ENCODE measurements at places on chromosomes 11 and 22.

DNA sequence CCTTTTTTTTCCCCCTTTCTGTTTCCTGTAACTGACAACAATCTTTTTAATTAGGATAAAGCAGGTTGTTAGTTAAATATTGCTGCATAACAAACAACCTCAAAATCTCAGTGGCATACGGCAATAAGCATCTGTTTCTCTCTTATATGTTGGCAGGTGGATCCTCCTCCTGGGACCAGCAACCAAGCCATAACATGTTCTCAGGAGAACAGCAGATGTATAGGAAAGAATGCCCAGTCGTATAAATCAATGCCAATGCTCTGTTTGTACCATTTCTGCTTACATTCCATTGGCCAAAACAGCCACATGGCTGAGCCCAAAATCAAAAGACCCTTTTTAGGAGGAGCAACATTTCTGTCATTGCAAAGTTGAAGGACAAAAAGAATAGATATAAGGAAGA, 445.7 kb downstream of the AASDHPPT start:
- DNase-seq, result no peak

- no peak for DNase-seq
Observed at GRCh38 chr22:49968313-49968830, 7.8 kb downstream of the PIM3 start.

DNA sequence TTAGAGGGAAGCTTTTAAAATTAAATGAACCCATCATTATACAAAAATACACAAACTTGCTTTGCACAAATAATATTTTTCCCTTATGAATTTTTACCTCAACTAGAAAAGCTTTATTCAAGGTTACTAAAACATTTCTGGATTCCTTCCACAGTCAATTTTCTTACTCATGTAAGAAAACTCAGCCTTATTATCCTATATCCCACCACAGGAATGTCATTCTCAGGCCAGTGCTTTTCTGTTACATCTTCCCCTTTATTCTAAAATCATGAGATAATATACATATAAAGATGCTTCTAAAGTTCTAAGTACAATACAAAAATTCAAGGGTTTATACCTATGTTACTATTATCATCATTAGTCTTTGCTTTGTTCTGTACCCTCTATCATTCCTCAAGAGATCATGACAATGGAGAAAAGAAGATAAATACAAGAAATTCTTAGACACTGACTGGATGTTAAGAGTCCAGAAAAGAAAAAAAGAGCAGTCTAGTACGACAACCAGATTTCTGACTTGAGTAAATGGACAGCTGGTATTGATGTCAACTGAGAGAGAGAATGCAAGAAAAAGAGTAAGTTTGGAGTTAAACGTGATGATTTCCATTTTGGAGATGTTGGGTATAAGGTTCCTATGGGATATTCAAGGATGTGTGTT, 60.3 kb downstream of the MTMR2 start:
- no peak for DNase-seq

DNA sequence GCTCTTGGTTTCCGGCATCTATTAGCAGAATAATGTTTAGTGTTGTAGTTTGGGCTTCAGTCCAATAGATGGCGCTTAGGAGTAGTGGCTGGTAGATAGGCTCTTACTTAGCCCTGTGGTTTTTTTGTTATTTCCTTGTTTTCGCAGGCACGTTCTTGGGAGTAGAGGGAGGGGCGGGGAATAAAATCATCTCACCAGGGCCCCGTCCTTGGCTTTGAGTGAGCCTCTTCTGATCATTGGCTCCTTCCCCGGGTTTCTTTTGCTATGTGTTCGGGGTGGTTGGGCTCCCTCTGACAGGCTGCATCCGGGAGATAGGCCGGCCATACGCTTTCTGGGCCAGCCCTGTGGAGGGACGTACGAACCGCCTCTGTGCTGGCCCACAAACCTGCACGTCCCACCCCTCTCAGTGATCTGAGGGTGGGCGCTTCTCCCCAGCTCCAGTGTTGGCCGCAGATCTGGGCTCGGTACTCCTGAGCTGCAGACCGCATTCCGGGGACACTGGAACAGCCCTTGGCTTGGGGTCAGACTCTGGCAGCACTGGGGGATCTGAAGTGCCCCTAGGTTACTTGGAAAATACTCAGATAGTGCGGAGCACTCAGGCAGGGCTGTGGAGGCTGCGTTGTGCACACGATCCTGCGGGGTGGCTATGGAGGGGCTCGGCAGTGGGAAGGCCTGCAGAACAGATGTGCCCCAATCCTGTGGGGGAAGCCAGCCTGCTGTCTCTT, 217.0 kb downstream of the DYNC2H1 start:
- peak; percentile 77 for DNase-seq

Measured in CD4-positive, CD25-positive, alpha-beta regulatory T cell (primary cell).